ENCODE measurements at places on chromosomes 5 and 9.
A peak's percentile ranks its signal among the peaks of the same experiment; 100 is the strongest.

DNA sequence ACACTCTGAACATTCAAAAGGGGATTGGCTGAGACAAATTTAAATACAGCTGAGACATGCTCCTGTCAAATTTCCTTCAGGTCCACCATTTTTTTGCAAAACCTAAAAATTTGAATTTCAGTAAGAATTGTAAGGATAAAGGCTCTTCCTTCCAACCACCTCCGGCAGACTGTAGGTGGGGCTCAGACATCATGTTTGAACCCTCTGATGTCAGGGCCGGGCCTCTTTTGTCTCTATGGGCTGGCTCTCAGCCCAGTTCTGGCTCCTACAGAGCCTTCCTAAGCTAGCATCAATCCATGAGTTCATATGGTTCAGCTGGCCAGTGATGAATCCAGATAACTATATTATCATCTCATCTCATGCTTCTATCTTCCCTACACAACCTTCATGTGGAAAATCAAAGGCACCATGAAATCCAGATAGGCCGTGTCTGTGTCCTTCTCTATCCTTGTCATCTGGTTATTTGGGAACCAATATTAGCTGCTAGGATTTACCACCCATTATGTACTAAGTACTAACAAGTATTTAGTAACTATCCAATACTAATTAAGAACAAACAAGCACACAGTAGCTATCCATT, 44.2 kb downstream of the NIPSNAP3B start:
- DNase-seq: no peak

DNA sequence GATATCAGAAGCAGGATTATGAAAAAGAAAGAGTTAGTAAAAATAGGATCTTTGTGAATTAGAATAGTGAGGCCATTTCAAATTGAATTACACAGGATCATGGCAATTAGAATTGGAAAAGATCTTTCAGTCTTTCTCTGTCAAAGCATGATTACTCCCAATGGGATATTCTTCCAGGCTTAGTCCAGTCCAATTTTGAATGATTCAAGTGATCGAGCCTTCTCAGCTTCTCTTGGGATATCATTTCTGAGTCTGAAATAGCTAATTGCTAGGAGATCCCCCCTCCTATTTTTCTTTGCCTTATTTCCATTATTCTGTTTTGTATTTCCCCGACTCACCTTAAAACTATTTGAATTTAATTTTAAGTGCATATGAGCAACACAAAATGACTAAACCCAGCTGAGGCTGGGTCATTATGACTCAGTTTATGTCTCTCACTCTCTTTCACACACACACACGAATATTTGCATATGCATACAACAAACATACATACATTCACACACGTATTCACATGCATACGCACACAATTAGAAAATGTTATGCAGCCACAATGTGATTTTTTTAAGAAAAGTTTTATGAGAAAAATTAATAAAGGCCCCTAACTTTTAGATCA, 34.8 kb upstream of the EFNA5 start:
- DNase-seq: peak; percentile 16

- DNase-seq: peak; percentile 89
Observed at GRCh38 chr5:175246242-175246888, 197.6 kb downstream of the DRD1 start.

- peak; percentile 37 for DNase-seq
Observed at GRCh38 chr9:21317956-21318923, 13.1 kb upstream of the IFNA5 start.

GRCh38 chr5:117680426-117680825, 1105.8 kb upstream of the SEMA6A start:
- peak; percentile 5 for DNase-seq

- DNase-seq: peak; percentile 19
Observed at GRCh38 chr5:111999286-111999685, 242.3 kb upstream of the NREP start.

DNA sequence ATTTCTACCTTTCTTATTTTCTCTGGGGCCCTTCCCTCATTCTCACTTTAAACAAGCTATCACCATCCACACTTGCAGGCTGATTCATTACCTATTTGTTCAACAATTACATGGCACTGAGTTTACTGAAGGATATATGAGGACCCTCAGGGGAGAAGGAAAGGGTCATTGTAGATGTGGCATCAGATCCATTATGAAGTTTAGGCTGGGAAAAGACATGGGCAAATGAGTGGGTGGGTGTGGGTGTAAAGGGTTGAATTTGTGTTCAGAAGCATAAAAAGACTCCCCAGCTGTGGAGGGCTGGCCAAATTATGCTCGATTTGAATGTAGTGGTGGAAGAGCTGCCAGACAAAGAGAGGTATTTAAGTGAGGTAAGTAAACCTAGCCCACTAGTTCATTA, 55.9 kb upstream of the MTAP start:
- no peak for DNase-seq

DNA sequence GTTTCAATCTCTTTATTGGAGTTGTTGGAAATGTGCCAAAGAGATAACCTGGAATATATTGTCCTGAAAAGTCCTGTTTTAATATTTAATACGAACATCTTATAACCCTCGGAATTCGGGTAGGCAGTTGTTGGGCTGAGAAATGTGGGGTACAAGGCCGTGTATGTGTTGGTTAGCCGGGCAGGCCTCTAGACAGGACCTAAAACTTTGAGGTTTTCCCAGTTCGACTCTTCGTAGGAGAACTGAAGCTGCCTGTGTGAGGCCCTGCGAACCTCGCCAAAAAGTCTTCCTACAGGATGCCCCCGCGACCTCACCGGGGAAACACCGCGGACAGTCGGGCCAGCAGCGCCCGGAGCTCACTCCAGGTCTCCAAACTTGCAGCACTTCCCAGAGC, 583 bp upstream of the TJP2 start:
- DNase-seq: no peak

DNA sequence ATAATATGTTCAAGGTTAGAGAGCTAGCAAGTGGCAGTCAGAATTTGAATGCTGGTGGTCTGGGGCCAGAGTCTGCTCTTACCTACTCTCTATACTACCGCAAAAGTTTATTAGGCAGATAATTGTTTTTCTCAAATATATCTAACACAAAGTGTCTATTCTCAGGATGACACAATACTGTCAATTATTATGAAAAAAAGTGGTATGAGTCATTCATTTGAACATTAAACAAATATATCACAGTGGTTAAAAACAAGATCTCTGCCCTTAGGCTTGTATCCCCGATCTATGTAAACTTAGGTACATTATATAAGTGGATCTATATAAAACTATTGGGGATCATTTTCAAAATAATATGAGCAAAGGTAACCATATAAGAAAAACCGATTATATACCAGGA, 354.9 kb downstream of the CETN3 start:
- DNase-seq: no peak

- DNase-seq: no peak
Observed at GRCh38 chr5:167155387-167156005, 1135.9 kb upstream of the WWC1 start.

DNA sequence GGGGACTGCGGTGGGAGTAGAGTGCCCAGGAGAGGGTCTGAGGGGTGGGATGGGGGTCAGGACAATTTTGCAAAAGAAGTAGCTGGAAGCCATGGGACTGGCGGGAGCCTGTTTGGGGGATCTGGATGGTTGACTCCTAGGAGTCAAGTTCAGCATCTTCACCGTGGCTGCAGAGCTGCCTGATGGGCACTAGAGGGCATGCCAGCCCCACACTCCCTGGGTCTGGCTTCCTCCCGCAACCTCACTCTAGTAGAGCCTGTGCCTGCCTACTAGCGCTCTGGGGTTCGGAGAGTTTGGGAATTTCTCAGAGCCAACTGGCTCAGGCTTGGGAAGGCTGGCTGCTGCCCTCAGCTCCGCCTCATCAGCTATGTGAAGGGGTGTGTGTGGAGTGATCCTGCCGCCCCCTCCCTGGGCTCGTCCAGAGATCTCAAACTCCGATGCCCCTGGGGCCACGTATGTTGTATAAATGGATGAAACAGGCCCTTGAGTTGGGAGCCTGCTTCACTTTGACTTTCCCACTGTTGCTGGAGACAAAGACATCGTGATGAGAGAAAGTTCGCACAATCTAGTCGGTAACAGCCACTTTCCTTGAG, 10.8 kb downstream of the TSPAN17 start:
- peak; percentile 78 for DNase-seq

- DNase-seq: no peak
Observed at GRCh38 chr5:135432113-135432512, 15.0 kb downstream of the DCANP1 start.

- DNase-seq: no peak
Observed at GRCh38 chr5:69531406-69531801, 28.6 kb upstream of the GTF2H2C start.

DNA sequence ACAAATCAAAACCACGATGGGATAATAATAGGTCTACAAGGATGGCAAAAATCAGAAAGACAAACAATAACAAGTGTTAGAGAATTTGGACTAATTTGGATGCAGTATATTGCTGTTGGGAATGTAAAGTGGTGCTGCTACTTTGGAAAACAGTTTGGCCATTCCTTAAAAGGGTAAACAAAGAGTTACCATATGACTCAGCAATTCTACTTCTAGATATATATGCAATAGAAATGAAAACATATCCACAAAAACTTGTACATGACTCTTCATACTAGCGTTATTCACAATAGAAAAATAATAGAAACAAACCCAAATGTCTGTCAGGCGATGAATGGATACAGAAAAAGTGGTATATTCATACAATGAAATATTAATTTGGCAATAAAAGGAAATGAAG, 58.3 kb downstream of the JAK2 start:
- DNase-seq: no peak

DNA sequence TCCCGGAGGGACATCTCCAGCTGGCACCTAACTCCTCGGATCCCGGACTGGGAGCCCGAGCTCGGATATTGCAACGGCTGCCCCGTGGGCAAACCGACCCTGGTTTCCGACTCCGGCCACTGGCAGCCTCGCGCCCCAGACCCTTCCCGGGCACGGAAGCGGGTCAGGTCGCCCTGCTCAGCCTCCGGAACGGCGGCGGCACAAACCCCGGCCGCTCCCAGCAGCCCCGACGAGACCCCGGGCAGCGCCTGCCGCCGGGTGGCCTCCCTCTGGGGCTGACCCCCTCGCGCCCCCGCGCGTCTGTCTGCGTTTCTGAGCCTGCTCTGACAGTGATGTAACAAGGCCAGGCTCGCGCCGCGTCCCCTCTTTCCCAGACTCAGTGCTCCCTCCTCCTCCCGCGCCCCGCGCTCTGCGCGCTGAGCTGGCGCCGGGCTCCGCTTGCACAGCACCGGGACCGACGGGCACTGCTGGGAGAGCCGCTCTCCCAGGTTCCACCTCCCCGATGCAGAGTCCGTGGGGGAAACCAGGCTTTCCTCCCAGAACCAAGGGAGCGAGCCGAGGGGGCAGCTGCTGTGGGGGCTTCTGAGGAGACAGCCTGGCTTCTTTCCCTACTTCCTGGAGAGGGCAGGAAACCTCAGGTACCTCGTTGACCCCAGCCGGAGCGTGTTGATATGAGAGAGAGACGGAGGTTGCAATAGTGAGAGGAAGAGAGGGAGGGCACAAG, at the start of gene TMEM215:
TMEM215 (plus strand) TSS at position 373 of the 724 bp plus-strand sequence. CDS start 644 bp downstream, outside the sequence.
- DNase-seq: no peak

DNA sequence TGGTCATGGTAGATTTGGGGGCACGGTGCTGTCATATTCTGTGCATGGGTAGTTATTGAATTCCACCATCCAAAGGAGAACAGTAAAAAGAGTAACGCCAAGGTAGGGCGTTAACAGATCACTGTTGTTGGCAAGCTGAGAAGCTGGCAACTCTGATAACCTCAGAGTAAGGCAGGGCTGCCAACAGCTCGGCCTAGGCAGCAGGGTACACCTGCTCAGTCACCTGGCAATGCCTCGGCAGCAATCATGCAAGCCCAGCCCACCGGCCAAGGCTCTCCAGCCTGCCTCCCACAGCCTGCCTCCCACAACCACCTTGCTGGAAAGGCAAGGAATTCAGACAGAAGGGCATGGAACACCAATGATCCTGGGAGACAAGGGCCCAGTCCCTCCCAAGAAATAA, 63.9 kb downstream of the KLHL3 start:
- no peak for DNase-seq

DNA sequence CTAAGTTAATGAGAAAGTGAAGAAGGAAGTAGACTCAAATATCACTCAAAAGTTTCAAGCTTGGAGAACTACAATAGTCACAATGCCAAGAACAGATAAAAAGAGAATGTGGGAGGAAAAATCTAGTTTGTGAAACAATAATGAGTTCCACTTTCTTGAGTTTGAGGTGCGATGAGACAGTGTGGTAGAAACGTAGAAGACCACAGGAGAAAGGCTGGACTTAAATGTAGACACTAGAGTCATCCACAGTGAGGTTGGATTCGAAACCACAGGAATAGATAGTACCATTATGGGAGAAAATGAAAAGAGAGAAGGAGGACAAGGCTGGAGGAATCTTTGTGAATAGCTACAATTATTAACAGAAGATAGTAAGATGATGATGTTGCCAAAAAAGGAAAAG, 141.1 kb upstream of the LRRTM2 start:
- DNase-seq: no peak

DNA sequence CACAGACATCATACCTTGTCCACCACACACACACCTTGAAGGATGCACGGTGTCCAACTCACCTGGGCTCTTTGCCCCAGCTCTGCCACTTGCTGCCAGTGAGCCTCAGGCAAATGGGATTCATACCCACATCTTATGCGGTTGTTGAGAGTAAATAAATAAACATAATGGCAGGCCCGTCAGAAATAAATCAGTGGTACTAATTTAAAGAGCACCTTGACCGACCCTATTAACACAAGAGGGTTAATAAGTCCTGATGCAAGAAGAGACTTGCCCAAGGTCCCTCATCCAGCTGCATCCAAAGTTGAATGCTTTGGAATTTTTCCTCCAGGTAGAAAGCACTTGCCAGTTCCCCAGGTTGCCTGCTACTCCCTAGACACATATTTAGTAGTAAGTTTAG, 11.6 kb upstream of the AKNA start:
- no peak for DNase-seq

- peak; percentile 68 for DNase-seq
Observed at GRCh38 chr9:110835404-110835803, 166.8 kb downstream of the MUSK start.

- DNase-seq: no peak
Observed at GRCh38 chr5:61953913-61954312, 352.1 kb upstream of the KIF2A start.

- no peak for DNase-seq
Observed at GRCh38 chr9:83765376-83765775, 52.2 kb downstream of the GKAP1 start.

DNA sequence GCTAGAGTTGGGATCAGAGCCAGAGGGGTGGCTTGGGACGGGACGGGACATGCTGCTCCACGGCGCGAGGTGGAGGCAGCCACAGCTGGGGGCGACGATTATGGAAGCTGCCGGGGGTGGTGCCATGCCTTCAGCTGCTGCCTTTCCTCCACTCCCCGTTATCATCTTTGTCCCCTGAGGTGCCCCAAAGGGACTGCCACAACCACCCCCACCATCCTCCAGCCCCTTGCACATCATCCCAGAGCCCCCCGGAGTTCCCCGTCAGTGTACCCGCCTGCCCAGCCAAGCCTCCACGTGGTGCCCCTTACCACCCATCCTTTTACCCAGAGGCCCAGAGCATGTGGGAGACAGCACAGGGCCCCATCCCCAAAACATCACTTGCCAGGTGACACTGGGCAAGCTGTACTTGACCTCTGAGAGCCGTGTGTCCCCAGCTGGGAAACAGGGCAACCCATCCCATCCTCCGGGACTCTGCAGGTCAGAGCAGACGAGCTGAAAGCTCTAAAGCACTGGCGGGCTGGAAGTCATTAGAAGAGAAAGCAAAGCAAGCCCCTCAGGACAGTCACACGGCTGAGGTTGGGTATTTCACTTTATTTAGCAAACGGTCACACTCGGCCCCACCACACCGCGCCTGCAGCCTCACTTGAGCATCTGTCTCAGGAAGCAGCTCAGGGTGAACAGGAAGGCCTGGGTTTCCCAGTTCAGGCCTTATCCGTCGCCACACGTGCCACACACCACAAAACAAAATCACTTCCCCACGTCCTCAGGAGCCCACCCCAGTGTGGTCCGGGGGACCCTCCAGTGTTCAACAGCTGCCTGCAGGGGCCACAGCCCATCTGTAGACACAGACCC, 19.5 kb upstream of the MXD3 start:
- no peak for DNase-seq

Measured in AG08396 (cell line).